ENCODE measurements at places on chromosomes 13 and 19.

GRCh38 chr19:51593969-51594773 is 23.1 kb downstream of the ZNF175 start:
- DNase-seq: peak; percentile 97

DNA sequence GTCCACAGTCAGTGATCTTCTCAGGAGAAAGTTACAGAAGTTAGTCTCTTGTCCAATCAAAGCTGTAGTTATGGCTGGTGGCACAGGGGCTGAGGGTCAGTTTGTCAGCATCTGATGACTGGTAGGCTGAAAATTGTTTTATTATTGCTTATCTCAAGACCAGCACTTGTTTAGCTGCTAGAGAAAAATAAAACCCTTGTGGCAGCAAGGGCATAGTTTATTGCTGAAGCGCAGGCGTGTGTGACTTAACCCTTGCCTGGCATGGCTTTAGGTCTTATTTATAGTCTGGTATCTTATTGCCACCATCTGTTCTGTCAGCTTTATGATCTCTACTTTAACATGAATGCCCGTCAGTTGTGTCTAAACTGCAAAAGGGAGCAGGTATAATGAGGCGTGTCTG is 154.7 kb downstream of the USP12 start:
- DNase-seq: no peak

DNA sequence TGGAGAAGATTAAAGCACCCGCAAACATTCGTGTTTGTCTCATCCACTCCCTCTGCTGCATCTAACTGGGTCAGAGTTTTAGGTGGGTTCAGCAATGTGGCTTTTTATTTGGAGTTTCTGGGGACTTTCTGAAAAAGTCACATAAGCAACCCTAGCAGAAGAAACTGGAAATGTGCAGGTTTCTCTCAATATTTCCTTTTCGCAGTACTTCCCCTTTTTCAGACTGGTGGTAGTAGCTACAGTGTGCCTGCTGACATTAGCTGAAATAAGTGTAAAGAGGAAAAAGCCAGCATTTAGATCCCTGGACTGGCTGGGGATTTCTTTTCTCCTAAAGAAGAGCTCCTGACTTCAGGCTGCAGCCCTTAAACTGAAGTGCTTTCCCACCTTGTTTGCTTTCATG is 15.9 kb upstream of the OLFM4 start:
- DNase-seq: no peak

GRCh38 chr13:79385694-79386093 is 20.4 kb downstream of the RBM26 start:
- DNase-seq: no peak

- DNase-seq: no peak
Measured at GRCh38 chr13:50417597-50417996, 402.4 kb downstream of the KCNRG start.

DNA sequence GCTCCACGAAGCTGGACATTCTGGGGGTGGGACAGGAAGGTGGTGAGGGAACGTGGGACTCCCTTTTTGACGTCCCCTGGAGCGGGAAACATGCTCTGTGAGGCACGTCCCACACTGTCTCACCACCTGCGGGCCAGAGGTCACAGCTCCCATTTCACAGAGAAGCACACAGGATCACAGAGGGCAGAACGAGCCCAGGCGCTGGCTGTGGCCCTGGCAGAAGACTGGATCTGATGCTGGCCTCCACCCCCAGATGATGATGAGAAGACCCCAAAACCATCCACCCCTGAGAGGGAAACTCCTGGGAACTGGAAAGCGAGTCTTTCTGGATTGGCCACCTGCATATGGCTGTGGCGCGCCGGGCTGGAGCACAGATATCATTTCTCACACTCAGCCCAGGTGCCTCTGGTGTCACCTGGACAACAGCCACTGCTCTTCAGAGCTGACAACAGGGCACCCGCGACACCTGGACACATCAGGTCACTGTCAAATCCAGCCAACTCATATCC is 216.2 kb downstream of the TUBA3C start:
- no peak for DNase-seq

GRCh38 chr19:40262422-40262821 is 22.7 kb downstream of the AKT2 start:
- DNase-seq: no peak

- DNase-seq: no peak
Measured at GRCh38 chr19:46847528-46847927, 3.1 kb downstream of the AP2S1 start.

GRCh38 chr19:4851551-4852290 is 15.7 kb downstream of the PLIN3 start:
- no peak for DNase-seq

DNA sequence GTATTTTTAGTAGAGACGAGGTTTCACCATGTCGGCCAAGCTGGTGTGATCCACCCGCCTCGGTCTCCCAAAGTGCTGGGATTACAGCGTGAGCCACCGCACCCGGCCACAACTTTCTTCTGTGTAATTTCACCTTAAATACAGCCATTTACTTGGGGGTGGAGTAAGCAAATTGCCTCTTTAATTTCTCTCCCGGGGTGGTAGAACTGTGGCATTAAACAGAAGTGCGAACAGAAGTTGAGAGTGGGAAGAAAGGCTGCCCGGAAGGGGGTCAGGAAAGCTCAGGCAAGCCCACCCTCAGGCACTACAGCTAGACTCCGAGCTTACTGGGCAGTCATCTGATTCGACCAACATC is 475 bp upstream of the DNAJC15 start:
- DNase-seq: no peak

DNA sequence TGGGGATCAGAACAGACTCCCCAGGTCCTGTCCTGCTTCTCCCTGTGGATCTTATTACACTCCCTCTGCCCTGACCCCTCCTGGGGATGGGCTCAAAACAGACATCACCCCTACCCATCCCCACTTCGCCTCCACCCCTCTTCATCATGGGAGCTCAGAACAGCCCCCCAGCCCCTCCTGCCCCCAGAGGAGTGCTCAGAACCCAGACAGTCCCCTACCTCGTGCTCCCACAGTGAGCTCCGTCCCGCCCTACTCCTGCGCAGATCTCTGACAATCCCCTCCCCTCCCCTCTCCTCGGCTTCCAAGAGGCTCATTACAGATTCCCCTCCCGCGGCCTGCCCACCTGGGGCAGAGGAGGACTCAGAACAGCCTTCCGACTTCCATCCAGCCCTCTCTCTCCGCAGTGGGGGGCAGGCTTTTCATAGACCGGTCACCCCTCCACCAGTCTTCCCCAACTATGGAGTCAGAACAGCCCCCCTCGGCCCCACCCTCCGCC is 6.1 kb downstream of the NXNL1 start:
- DNase-seq: no peak

DNA sequence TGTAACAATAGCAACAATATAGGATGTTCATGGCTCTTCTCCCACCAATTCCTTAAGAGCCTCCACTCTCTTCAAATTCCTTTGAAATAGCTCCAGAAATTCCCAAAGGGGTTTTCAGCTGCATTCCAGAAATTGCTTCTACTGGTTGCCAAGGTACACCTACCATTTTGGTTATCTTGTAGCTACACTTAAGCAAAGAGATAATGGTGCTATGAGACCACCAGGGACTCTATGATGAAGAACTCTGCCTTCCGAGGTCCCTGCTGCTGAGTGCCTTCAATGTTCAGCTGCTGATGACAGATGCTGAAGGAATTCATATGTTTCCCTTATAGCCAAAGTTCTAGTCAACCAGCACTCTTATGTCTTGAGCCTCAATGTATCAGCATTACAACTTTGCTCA is 78.4 kb downstream of the POU4F1 start:
- no peak for DNase-seq

GRCh38 chr19:40444825-40445312 is 734 bp upstream of the SERTAD3 start:
- no peak for DNase-seq

GRCh38 chr13:49935171-49936074 is 717 bp downstream of the SPRYD7 start:
- no peak for DNase-seq

GRCh38 chr13:108269601-108270328 is at the start of gene TNFSF13B:
Gene TNFSF13B (plus strand): TSS chr13:108269718. CDS start chr13:108269896, 178 bp downstream.
- DNase-seq: peak; percentile 10

- DNase-seq: no peak
Measured at GRCh38 chr13:113008851-113009250, 39.8 kb downstream of the MCF2L start.

GRCh38 chr13:103466761-103467160 is 400.5 kb upstream of the SLC10A2 start:
- no peak for DNase-seq

GRCh38 chr13:74710006-74710405 is 575.8 kb upstream of the KLF12 start:
- no peak for DNase-seq

- no peak for DNase-seq
Measured at GRCh38 chr19:43691755-43692154, 21.8 kb upstream of the PLAUR start.

DNA sequence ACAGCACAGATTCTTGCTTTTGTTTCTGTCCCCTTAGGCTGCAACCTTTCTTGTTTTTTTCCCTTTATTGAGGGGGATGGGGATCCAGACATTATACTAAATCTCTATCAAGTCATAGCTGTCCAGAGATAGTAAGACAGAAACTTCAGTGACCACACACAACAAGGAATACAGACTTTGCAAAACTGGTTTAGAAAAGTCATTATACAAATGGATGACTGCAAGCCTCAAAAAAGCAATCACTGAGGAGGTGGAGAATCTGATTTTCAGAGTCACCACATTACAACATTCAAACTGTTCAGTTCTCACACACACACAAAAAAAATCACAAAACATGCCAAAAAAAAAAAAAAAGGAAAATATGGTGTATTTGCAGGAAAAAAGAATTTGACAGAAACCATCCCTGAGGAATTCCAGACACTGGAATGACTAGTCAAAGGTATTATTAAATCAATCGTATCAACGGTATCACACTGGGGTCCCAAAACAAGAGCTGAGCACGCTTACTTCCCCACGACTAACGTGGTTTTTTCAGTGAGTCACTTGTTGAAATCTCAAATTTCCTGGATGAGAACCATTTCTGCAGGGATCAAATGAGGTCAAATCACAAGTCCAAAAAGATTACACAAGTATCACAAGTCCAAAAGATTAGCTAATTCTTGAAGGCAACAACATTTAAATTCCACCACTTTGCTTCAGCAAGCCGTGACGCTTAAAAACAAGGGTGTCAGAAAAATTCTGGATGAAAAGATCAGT is 41.2 kb downstream of the USP12 start:
- no peak for DNase-seq

- DNase-seq: no peak
Measured at GRCh38 chr13:40592035-40592434, 74.4 kb downstream of the FOXO1 start.

- DNase-seq: no peak
Measured at GRCh38 chr13:33940898-33941297, 122.9 kb downstream of the RFC3 start.

DNA sequence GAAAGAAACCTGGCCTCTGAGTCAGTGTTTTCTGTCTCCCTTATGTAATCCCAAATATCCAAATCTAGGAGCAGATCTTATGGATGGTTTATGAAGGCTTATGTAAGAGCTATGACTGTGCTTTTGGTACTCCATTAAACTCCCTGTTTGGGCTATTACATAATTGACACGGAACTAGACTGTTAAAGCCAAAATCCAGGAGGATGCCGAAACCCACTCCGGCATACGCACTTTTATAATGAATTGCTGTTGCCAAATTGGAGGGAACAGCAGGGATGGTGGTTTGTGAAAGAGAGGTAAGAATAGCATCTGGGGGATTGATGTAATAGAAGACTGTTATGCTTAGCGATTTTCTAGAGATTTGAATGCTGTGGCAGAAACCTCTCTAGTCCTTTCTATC is 2.0 kb downstream of the MTUS2 start:
- no peak for DNase-seq

DNA sequence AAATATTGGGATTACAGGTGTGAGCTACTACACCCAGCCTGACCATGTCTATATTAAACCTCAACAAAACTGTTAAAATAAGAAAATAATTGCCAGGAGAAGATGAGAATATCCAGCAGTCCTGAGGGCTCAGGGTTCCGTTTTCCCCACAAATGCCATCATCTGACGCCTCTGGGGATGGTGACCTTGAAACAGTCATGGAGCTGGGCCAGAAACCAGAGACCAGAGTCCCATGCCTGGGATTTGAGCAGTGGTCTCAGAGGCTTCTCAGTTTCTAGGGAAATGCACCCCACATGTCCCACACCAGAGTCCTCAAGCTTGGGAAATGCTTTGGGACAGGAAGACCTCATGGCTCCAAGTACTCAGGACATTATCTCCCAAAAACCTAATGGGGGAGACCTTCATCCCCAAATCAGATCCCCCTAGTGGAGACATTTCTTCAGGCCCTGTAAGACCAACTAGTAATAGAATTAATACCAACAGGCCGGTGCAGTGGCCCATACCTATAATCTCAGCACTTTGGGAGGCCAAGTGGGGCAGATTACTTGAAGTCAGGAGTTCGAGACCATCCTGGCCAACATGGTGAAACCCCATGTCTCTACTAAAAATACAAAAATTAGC is 2.9 kb upstream of the MAP1S start:
- no peak for DNase-seq

GRCh38 chr19:32343550-32344262 is 1.7 kb upstream of the ZNF507 start:
- DNase-seq: no peak

DNA sequence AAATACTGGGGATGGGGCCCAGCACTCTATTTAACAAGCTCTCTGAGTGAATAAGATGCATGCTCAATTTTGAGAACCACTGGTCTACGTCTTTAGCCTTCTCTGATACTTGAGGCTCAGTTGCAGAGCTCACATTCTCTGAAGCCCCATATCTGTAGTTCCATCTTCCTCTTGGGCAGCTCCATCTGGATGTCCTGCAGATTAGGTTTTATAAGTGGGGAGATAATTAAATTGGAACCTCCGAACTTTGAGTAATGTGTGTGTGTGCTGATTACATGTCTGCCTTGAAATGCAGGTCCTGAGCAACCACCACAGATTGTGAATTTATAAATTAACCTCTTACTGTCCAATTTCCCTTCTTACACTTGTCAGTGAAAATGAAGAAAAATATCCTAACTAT is 7.2 kb upstream of the RASL11A start:
- DNase-seq: no peak

DNA sequence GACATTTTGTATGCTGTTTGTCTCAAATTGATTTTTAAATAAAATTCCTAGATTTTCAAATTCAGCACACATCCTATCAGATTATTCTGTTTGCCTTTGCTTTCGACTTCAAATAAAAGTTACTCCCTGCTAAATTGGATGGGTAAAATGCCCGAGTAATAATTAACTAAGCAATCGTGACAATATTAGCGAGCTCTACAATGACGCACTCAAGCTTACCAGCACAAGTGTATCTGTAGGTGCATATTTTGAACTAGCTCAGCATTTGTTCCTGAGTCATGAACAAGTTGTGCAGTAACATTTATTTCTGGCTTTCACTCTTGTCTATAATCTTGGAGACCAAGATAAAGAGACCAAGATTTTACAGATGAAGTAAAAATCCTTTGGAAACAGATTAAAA is 113.4 kb downstream of the UBL3 start:
- no peak for DNase-seq

GRCh38 chr19:58181902-58182576 is 822 bp upstream of the ZNF274 start:
- no peak for DNase-seq
